Esophagus muscularis mucosa (tissue), 4 donors: ENCODE measurements at places on chromosomes 2 and 18. TPM values are rescaled to one million over a fixed set of nuclear protein-coding genes. Genes with fewer than 3 reads are reported as not detected.

The RAB6C gene
- not detected for total RNA-seq

The MRO gene
- total RNA-seq, result 0.52 TPM

The GAL3ST2 gene
- total RNA-seq, result not detected

The IL1RL2 gene
- total RNA-seq, result 0.92 TPM

The SERPINB11 gene
- not detected for total RNA-seq

DNA sequence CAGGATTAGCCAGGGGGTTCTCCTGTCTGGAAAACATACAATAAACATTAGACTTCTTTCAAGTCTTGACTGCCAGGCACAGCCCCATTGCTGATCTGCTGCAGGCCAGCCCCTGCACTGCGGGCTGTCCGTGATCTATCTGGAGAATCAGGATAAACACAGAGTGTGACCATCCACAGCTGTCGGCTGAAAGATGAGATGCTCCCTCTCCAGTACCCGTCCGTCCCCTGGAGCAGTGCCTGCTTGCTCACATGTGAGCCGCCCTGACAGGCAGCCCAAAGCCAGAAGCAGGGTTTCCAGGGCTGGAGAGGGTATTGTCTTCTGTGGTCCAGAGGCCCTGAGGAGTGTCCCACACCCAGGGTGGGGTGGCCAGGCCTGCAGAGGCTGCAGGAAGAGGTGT, 46.1 kb upstream of the FOSL2 start:
- DNase-seq, result no peak

DNA sequence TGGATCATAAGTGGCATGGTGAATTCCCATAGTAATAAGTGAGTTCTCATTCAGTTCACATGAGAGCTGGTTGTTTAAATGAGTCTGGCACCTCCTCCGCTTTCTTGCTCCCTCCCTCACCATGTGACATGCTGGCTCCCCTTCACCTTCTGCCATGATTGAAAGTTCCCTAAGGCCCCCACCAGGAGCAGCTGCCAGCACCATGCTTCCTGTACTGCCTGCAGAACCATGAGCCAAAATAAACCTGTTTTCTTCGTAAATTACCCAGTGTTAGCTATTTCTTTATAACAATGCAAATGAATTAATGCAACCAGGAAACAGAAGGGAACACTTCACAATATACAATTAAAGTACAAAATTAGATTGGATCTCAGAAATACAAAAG, 257.0 kb downstream of the MREG start:
- DNase-seq, result no peak

GRCh38 chr2:51920509-51920908, 888.6 kb upstream of the NRXN1 start:
- DNase-seq, result no peak

GRCh38 chr2:130372055-130372832, 16.4 kb downstream of the PTPN18 start:
- peak; percentile 96 for DNase-seq

DNA sequence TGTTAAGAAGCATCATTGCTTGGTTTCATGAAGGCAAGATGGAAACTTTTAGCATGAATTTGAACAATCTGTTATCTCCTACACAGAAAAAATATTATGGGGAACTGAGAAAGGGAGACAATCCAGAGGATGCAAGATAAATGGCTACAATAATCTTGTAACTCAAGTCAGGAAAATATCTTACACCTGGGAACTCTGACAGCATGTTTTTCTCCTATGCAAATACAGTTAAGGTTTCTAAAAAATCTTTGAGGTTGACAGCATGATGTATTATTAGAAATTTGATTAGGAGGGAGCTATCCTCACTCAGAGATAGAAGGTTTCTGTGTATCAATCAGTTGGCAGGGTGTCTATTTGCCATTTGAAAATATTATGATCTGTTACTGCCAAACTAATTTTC, 75.6 kb downstream of the GPD2 start:
- no peak for DNase-seq

GRCh38 chr18:37578182-37578678, 12.6 kb upstream of the CELF4 start:
- DNase-seq, result no peak

DNA sequence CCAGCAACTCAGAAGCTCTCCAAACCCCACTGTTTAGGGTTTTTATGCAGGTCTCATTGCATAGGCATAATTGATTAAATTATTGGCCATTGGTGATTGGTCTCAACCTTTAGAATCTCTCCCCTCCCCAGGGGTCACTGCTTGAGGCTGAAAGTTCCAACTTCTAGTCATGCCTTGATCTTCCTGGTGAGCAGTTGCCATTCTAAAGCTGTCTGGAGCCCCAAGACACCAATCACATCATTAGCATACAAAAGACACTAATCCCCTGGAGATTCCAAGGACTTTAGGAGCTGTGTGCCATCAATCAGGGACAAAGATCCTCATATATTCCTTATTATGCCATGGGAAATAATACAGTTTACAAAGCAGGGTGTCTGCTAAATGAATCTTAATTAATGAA, 863.4 kb upstream of the KLHL29 start:
- no peak for DNase-seq

DNA sequence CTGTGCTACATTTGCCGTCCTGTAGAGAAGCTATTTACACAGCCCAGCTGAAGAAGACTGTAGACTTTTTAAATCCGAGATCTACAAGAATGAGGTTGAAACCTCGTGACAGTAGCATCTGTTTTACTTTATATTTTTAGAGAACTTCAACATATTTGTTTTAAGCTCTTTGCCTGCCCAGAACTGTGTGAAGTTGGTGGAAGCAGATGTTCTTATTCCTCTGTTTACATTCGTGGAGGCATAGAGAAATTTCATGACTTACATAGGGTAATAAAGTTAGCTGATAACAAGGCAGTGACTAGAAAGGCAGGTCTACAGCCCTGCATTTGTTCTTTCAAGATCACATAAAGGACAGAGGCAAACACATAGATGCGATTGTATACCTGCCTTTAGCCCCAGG, 47.0 kb upstream of the MAP3K20 start:
- peak; percentile 26 for DNase-seq

- DNase-seq, result no peak
Measured at GRCh38 chr2:169716938-169717690, 16.5 kb upstream of the KLHL23 start.

DNA sequence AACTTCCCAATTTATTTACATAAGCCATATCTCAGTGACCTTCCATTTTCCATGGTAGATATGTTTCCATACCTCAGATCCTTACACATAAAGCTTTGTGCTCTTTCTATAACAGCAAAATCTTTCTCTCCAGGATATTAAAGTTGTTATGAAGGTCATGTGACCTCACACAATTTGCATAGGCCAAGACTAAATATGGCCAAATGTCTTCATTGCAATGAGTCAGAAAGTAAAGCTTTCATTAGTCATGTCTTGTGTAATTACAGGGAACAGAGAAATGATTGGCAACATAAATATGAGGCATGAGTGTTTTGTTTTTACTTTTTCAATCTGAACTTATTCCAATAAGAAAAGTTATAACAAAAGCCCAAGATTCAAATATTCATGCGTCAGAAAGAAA, 243.5 kb downstream of the ASXL3 start:
- DNase-seq, result no peak
